Upper lobe of left lung (tissue), 6 donors: ENCODE measurements at places on chromosomes 11 and 22. TPM values are rescaled to one million over a fixed set of nuclear protein-coding genes. Genes with fewer than 3 reads are reported as not detected.

The UPK2 gene
- not detected for total RNA-seq

The HOATZ gene
- 1.2 TPM for total RNA-seq

The IGSF9B gene
- 11.4 TPM for total RNA-seq

GRCh38 chr11:57353852-57354251, 15.7 kb downstream of the P2RX3 start:
- no peaks in the 10 kb centered on the region for H3K36me3 ChIP-seq
- peaks cover 6% of the 10 kb centered on the region for H3K4me1 ChIP-seq
- H3K4me3 ChIP-seq: no peak overlapping the region
- no peaks in the 10 kb centered on the region for H3K27me3 ChIP-seq
- H3K27ac ChIP-seq: no peak overlapping the region
- DNase-seq: no peak

DNA sequence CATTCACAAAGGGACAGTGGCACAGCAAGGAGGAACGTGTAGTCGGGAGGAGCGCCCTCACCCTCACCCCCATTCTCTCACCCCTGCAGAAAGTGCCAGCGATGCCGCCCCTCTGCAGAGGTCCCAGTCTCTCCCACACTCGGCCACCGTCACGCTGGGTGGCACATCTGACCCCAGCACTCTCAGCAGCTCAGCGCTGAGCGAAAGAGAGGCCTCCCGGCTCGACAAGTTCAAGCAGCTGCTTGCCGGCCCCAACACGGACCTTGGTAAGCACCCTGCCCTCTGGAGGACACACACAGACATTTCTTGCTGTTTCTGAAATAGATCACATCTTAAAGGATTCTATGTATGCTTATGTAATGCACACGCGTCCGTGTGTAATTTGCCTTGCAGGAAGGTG, 34.9 kb downstream of the TBC1D22A start:
- peaks cover 30% of the 10 kb centered on the region for H3K4me1 ChIP-seq
- H3K27ac ChIP-seq: no peak overlapping the region
- H3K4me3 ChIP-seq: no peak overlapping the region

GRCh38 chr11:37774441-37774840, 1176.4 kb upstream of the RAG2 start:
- no peaks in the 10 kb centered on the region for H3K36me3 ChIP-seq
- H3K27ac ChIP-seq: no peak overlapping the region
- no peaks in the 10 kb centered on the region for H3K4me1 ChIP-seq
- no peak for DNase-seq
- H3K27me3 ChIP-seq: no peaks in the 10 kb centered on the region
- no peak overlapping the region for H3K4me3 ChIP-seq

GRCh38 chr11:12235947-12236743, 125.8 kb downstream of the MICAL2 start:
- H3K27ac ChIP-seq: peak overlapping the region; percentile 69
- H3K27me3 ChIP-seq: no peaks in the 10 kb centered on the region
- peaks cover 48% of the 10 kb centered on the region for H3K4me1 ChIP-seq

DNA sequence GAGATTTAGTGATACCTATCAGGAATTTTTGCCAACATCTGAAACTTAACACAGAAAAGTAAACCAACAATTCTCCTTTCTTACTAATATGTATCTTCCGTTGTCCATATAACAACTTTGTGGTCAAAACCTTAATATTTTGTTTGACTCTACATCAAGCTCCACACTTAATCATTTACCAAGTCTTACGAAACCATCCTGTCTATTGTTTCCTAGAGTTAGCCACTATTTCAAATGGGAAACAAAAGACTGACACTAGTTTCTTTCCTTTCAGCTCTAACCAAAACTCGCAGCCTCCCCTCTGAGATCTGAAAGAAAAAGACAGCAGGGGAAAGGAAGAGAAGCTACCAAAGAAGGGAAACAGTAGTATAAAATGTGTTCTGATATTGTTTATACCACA, 26.5 kb upstream of the PRDM10 start:
- H3K27ac ChIP-seq: no peak overlapping the region
- DNase-seq: no peak
- H3K4me1 ChIP-seq: no peaks in the 10 kb centered on the region
- no peak overlapping the region for H3K4me3 ChIP-seq
- no peaks in the 10 kb centered on the region for H3K36me3 ChIP-seq
